ENCODE measurements at places on chromosomes 2 and 18.

DNA sequence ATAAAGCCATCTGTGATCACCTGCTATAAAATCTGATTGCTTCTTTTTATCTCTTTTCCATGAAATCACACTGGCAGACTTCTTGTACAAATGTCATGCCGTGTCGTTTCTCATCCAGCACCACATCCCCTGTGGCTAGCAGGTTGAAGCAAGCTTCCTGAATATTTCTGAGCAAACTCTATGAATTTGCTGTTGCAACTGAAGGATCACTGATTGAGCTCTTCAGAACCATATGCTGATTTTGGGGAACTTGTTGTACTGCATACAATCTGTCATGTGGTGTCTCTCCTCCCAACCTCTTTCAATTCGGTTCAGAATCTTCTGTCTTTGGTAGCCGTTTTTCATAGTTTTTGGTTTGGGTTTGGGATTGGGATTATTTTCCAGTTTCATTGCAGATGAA, 57.7 kb upstream of the RBMS1 start:
- no peak for DNase-seq

GRCh38 chr2:127090281-127091120, 16.5 kb downstream of the BIN1 start:
- DNase-seq: no peak

GRCh38 chr2:195910570-195910969, 158.1 kb downstream of the DNAH7 start:
- no peak for DNase-seq

GRCh38 chr2:23435250-23436035, 50.5 kb downstream of the KLHL29 start:
- DNase-seq: no peak

DNA sequence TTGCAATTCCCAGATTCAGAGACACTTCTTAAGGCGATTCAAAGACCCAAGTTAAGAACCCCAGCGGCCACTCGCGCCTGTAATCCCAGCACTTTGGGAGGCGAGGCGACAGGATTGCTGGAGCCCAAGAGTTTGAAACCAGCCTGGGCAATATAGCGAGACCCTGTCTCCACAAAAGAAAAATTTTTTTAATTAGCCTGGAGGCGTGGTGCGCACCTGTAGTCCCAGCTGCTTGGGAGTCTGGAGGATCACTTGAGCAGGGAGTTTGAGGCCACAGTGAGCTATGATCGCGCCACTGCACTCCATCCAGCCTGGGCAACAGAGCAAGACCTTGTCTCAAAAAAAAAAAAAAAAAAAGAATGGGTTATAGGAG, 585 bp upstream of the ANAPC1 start:
- DNase-seq: no peak

- DNase-seq: no peak
These were observed 303.9 kb downstream of the ETAA1 start for GRCh38 chr2:67701011-67701410.

DNA sequence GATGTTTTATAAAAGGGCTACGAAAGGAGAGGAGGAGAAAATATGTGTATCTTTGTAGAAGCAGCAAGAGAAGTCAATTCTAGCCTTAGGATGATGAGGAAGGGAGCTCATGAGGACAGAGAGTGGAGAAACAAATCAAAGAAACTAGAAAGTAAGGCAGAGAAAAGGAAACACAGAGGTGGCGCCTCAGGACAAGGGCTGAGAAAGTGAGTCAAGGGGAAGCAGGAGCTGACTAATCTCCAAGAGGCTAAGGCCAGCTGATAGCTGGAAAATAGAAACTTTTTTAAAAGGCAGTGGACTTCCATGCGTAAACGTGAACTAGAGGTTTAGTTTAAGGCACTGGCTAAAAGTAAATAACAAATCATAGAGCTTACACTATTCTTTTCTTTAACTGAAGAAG, 173.3 kb downstream of the ANKRD44 start:
- no peak for DNase-seq
